Heart right ventricle (tissue), 16 donors: ENCODE measurements at places on chromosomes 2 and 18. TPM values are rescaled to one million over a fixed set of nuclear protein-coding genes. Genes with fewer than 3 reads are reported as not detected.

The RESP18 gene
- not detected for total RNA-seq

The MXD1 gene
- 6.9 TPM for total RNA-seq

The ANKRD62 gene
- total RNA-seq = not detected

The CNDP1 gene
- not detected for total RNA-seq

GRCh38 chr2:195659982-195660890 lies 3.2 kb downstream of the SLC39A10 start:
- no peak overlapping the region for H3K27ac ChIP-seq
- H3K4me3 ChIP-seq = peak overlapping the region; percentile 97
- H3K36me3 ChIP-seq = peaks cover 5% of the 10 kb centered on the region
- no peak for DNase-seq

DNA sequence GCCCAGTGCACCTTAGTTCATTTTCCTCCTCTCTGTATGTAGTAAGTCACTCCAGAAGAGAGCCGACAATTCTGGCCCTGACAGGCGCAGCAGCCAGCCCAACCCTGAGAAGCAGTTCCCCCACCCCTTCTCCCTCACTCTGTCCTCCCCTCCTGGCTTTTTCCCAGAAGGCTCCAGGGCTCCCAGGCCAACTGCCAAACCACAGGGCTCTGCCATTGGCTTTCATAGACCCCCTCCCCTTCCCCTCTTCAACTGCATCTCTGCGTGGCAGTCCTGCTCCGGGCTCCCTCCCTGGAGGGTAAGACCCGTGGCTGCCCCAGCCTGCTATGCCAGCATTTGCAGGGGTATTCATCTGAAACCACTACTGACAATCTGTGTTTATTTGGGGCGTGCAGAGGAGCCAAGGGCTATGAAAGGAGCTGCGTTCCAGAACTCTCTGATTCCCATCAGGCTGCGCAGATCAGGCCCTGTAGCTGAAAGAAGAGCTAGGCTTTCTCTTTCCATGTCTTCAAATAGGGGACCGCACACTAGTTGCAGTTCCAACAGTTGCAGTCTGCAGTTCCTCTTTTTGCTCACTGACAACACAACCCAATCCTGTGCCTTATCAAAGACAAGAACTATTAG lies 388.6 kb upstream of the TNP1 start:
- no peak overlapping the region for H3K4me3 ChIP-seq
- peak overlapping the region; percentile 62 for H3K27ac ChIP-seq
- DNase-seq = peak; percentile 72
- H3K27me3 ChIP-seq = no peaks in the 10 kb centered on the region
- H3K4me1 ChIP-seq = peaks cover 17% of the 10 kb centered on the region

DNA sequence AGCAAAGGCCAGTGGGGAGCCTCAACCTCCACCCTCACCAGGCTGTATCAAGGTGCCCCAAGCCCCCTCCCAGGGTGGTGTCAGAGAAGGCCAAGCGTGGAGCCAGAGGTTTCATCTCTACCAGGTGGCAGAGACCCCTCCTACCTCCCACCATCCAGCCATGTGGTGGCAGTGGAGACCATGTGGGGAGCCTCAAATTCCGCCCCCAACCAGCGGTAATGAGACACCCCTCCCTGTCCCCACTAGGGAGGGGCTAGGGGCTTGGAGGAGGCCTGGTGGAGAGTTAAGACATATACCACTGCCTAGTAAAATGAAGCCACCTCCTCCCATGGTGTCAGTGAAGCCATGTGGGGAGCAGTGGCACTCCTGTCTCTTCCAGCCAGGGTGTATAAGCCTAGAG lies 24.4 kb upstream of the YPEL5 start:
- no peak overlapping the region for H3K4me3 ChIP-seq
- no peaks in the 10 kb centered on the region for H3K4me1 ChIP-seq

- no peaks in the 10 kb centered on the region for H3K27me3 ChIP-seq
- DNase-seq = no peak
- H3K36me3 ChIP-seq = no peaks in the 10 kb centered on the region
- no peaks in the 10 kb centered on the region for H3K4me1 ChIP-seq
Observed at GRCh38 chr18:10851824-10852319, 297.5 kb downstream of the PIEZO2 start.
